Stimulated activated CD4-positive, alpha-beta T cell treated with anti-CD3 and anti-CD28 coated beads, TNF-alpha, amount 100 ng/mL, for 1 hour (primary cell): ENCODE measurements at places on chromosomes 11 and 22.

DNA sequence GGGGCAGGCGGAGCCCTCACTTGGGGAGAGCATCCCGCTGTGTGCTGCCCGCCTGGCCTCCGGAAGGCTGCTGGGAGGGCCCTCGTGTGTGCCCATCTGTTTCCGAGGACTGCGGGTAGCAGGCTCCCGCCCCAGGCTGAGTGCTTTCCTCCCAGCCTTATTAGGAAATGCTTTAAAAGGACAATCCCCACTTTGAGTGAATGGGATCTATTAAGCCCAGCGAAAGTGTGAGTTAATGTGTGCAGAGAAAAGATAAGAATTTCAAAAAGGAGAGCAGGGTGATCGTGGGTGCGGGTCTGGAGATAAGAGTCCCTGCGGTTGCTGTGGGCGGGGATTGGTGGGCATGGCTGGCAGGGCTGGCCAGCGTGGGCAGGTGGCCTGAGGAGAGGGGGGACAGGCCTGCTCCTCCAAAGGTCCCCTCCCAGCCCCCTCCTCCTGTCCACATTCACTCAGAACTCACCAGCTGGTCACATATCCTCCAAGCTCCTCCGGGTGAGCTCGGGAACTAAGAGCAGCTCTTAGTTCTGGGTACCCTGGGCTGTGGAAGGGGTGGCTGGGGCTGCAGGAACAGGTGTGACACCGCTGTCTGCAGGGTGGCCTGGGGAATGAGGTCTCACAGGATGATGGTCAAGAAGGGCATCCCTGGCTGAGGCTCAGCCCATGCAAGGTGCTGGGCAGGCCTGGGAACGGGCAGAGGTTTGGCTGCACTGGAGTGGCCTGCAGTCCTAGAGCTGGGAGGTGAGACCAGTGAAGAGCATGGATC lies 1260.3 kb downstream of the BRD1 start:
- DNase-seq = no peak

DNA sequence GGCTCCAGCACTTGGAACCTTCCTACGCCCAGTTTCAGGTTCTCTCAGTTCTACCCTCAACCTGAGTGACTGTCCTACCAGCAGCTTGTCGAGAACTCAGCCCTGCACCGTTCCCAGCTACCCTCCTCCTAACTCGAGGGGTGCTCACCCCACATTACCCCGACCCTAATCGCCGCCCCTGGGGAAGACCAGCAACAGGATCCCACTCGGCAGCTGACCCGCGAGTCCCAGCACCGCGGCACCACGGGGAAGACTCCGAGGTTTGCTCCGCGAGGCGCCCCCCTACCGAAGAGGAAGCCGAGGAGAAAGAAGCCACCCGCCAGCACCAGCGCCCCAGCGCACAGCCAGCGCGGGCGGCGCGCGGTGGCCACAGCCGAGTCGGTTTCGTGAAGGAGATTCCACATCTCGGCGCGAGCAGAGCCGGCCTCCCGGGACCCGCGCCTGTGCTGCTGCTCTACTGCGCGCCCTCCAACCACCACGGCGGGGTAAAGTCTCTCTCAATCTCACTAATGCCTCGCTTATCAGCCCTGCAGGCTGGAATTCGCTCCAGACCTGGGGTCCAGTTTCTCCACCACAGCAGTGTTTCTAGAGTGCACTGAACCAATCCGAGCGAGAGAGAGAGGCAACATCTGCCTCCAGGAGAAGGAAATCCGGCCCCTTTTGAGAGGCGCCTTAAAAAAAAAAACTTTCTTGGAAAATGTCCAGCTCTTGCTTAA lies at the start of gene FOLH1:
TSS of gene FOLH1 (minus strand) at position 597 of the 716 bp plus-strand sequence. CDS start at position 404, 193 bp downstream.
- DNase-seq = no peak

- no peak for DNase-seq
Observed at GRCh38 chr11:13109616-13110015, 100.5 kb downstream of the RASSF10 start.

- DNase-seq = no peak
Observed at GRCh38 chr11:12542186-12542935, 131.9 kb upstream of the TEAD1 start.

DNA sequence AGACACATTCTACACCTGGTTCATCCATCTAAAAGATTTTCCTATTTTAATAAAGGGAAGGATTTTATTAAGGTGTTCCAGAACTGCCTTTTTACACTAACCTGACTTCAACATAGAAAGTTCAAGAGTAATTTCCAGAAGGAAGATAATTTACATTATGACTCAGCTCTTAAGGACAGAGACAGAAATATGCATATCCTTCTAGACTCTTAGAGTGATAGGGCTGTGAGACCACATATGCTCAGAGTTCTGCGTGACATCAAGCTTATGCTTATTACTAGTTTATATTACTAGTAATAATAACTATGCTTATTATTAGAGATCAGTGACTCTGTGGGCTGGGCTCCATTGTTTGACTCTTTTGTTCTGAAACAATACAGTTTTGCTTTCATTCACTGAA lies 4.6 kb downstream of the PDGFD start:
- DNase-seq = no peak

DNA sequence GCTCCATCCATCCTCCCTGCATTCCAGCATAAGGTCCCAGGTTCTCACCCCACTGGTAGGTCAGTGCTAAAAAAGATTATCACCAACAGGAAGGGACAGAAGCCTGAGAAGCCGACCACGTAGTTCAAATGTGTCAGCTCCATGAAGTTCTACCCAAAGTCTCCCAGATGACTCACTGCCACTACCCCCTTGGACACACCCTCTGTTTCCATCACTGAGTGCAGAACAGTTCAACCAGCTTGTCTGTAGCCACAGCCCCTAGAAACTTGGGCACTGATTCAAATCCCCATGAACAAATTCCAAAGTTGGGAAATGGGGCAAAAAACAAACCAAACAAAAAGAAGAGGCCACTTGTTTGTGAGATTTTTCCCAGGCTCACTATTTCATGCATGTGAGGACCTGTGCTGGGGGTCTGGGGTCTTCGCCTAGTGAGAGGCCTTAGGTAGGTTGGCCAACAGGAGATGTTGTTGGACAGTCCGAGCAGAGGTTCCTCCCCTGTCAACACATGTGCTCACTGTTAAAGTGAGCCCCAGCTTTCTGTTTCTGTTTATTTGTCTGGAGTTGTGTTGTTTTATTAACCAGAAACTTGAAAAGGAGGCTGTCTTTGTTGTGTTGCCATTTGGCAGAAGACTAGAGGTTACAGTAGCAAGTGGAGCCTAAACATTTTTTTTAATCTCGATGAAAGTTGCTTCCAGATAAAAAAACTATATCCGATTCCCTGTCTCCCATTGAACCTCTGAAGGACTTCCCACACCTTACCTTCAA lies 24.2 kb upstream of the FLI1 start:
- DNase-seq = no peak
